D341Med (cell line): ENCODE measurements at places on chromosomes 1 and 21.

DNA sequence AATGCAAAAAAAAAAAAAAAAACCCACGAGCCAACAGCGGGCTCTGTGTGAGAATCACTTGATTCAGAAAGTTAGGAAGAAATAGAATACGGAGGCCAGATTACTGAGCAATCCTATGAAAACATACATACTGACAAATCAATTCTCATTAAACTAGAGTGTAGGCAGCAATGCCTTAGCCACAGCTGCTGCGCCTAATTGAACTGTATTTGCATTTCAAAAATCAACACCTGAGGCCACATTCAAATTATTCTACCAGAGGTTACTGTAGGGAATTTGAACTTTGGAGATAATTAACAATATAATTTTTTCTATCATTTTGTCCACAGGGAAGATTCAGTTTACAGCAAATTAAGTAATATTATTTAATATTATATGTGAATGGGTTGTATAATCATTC is 138.4 kb upstream of the PLD5 start:
- DNase-seq, result no peak

DNA sequence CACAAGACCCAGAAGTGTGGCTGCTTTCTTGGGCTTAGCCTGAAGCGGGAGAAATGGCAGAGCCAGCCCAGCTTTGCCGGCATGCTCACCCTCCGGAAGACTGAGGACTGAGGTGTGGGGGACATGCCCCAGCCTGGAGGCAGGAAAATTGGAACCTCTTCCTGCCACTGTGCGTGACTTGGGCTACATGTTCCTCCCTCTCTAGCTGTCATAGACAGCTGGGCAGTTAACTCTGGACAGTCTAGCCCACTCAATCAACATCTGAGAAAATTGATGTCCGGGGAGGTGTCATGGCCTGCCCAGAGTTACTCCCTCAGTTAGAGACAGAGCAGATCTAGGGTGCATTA is 59.7 kb downstream of the UBE2T start:
- DNase-seq, result no peak

DNA sequence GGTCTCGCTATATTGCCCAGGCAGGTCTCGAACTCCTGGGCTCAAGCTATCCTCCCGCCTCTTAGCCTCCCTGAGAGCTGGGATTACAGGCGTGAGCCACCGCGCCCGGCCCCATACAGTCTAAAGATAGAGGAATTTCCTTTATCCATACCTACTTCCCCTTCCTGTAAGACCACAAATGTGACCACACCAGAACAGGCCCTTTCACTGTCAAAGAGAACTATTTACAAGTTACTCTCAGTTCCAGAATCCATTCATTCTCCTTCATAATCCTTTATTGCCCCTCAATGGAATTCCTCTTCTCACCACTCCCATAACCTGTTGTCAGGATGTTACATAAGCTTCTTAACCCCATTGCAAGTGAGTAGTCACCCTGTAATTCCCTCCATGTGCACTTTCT is 26.3 kb upstream of the SLC5A9 start:
- DNase-seq, result no peak

GRCh38 chr1:107575226-107575625 is 389.8 kb downstream of the VAV3 start:
- no peak for DNase-seq

GRCh38 chr1:19035377-19036040 is 79.0 kb upstream of the IFFO2 start:
- peak; percentile 22 for DNase-seq

GRCh38 chr21:33189237-33189636 is 40.5 kb upstream of the IFNAR2 start:
- no peak for DNase-seq

- DNase-seq, result no peak
These were observed 310.7 kb downstream of the PCP4 start for GRCh38 chr21:40177979-40178378.

DNA sequence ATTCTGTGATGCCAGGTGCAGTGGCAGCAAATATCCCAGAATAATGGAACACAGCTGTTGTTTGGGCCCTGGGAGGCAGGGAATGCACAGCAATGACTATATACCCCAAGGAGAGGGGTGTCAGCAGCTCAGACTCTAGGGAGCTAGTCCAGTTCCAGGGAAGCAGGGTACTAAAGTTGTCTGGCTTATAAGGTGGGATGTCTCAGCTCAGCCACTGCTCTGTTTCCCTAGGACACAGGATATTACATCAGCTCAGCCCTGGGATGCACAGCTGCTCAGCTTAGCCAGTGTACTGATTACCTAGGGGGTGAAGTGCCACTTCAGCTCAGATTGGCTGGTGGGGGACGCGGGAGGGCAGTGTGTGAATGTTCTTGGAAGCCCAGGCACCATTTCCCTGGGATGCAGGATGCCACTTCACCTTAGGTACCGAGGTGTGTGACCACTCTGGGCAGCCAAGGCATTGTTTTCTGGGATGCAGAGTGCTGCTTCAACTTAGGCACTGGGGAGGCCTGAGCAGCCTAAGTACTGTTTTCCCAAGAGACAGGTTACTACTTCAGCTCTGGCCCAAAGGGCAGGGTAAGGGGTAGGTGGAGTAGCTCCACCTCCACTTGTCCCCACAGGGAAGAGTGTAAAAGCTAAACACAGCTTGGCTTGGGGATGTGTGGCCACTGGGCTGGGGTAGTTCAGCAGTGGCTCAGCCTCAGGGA is 59.4 kb downstream of the DIPK1A start:
- DNase-seq, result no peak

GRCh38 chr1:187443939-187444338 is 615.2 kb downstream of the PLA2G4A start:
- no peak for DNase-seq

GRCh38 chr1:10514490-10515235 is 39.9 kb downstream of the PEX14 start:
- DNase-seq, result peak; percentile 58
